ENCODE measurements at places on chromosomes 6 and 20.

GRCh38 chr20:20369250-20370093, 1.6 kb downstream of the INSM1 start:
- no peak for DNase-seq

DNA sequence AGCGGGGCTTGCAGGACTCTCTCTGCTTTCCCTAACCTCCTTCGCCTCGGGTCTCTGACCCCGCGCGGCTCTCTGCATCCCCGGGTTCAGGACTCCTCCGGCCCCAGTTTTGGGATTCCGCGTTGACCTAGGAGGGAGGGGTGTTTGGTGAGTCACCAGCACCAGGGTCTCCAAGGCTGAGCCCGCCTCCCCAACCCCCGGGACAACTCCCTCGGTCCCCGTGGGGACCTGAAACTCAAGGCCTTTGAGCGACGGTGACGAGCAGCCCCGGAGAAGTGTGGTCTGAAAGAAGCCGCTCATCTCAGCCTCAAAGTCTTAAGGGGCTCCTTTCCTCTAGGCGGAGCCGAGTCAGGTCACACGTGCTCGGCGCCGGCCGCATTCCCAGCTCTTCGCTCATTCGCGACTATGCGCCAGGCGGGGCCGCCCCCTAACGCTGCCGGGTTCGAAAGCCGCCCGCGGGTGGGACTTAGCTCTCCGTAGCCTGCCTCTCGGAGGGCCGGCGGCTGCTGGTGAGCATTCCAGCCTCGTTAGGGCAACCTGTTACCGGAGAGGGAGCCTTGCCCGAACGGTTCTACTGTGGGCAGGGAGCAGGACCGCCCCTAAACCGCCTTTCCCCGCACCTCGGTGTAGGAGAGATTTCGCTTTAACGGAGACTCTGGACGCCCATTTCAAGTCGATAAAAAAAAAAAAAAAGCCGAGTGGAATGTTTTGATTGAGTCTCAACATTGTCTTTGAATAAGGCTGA, 3.0 kb upstream of the PRDM13 start:
- DNase-seq, result no peak

DNA sequence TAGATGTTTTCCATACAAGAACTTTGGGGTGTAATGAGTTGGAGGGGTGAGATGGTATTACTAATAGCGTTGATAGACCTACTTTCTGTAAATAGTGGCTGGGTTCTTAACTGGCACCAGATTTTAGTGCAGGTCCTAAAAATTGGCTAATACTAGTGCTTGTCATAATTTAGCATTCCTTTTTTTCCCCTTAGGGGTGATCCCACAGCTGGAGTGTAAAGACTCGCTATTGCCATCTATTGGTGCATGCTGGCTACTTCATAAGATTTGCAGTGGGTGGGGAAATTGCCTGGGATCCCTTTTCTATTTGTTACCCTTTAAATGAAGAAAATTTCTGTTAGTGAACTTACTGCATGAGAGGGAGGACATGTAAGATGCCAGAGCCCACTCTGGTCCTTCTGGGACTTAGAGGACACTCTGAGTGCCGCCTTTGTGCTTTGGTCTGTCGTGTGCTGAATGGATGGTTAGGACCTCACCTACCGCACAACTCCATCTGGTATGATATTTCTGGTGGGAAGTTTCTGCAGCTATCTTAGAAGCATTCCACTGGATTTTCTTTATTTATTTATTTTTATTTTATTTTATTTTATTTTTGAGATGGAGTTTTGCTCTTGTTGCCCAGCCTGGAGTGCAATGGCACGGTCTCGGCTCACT, 195.5 kb downstream of the JARID2 start:
- peak; percentile 55 for DNase-seq

- no peak for DNase-seq
Observed at GRCh38 chr20:19094959-19095541, 117.4 kb upstream of the SLC24A3 start.

GRCh38 chr20:15071085-15071808, 733.8 kb upstream of the FLRT3 start:
- DNase-seq, result no peak

GRCh38 chr6:152204591-152204990, 397.1 kb downstream of the ESR1 start:
- no peak for DNase-seq

- DNase-seq, result no peak
Observed at GRCh38 chr6:34517461-34517881, 38.7 kb downstream of the SPDEF start.

DNA sequence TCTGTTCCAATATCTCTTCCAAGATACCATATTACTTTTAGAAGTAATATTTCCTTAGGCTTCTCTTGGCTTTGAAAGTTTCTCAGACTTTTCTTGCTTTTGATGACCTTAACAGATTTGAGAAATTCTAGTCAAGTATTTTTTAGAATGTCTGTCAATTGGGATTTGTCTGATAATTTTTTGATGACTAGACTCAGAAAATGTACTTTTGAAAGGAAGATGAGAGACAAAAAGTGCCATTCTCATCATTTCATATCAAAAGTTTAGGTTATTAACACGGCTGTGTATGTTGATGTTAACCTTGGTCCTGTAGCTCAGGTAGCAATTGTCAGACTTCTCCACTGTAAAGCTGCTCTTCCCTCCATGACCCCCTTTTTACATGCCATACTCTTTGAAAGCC, 651.5 kb downstream of the EYS start:
- no peak for DNase-seq

DNA sequence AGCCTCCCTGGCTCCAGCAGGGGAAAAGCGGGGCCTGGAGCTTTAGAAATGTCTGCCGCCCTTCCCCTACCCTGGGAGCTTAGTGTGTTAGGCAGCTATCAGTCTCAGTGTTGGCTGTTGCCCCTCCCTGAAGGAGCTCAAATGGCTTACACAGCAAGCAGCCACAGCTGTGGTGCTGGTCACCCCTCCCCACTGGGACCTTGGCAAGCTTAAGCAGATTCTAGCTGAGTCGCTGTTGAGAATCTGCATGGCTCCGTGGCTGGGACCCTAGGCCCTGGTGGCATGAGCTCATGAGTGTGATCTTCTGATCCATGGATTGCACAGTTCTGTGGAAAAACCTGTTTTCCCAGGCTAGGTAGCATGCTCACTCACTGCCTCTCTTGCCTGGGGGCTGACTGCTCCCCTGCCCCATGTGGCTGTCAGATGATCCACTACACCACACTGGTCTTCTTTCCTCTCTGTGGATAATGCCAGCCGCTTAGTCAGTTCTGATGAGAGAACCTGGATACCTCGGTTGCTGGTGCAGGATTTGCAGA, 714.0 kb downstream of the MAFB start:
- no peak for DNase-seq

- DNase-seq, result no peak
Observed at GRCh38 chr6:24099181-24099580, 26.8 kb upstream of the NRSN1 start.

GRCh38 chr6:5334341-5334740, 73.0 kb downstream of the FARS2 start:
- no peak for DNase-seq

DNA sequence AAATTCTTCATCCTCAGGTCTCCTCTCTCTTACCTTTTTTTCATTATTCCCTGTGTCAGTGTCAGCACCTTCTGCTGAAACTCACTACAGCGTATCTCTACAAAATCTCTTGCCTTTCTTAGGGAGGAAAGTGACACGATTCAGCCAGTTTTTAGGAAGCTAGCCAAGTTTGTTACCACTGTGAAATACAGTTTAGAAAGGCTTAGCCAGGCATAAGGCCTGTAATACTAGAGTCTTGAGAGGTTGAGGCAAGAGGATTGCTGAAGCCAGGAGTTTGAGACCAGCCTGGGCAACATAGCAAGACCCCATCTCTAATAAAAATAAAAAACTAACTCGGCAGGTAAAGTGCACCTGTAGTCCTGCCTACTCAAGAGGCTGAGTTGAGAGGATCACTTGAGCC, 16.7 kb downstream of the TAB2 start:
- no peak for DNase-seq

- no peak for DNase-seq
Observed at GRCh38 chr6:166400181-166400580, 17.4 kb upstream of the MPC1 start.

DNA sequence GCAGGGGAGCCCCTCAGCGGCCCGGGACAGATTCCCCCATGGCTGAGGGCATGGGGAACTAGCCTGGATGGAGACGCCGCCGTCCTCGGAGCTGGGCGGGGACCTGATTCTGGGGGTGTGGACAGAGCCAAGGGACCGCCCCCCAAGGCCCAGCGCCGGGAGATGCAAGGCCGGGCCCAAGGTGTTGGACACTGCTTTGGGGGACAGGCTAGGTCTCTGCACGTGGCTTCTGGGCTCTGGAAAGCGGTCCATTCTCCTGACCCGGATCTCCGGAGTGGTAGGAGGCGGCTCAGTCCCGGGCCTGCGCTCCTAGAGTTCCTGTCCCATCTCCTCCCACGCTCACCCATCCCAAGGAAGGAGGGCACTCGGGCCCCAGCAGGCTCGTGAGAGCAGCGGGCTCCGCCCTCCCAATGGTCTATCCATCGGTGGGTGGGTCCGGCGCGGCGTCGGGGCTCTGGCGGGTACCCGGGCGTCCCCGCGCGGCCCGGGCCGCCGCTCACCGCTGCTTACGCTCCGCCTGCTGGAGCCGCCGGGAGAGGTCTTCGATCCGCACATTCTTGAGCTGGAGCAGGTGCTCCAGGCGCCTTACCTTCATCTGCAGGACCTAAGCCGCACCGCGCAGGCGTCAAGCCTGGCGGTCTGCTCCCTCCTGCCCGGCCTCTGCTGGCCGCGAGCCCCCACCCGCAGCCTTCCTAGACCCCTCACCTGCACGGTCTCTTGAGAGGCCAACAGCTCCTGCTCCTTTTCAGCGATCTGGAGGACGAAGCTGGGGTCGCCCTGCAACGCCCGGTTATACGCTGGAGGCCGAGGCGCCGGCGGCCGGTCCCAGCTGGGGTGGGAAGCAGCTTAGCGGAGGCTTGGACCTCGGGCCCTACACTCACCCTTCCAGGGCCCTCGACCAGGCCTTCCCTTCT, 3.3 kb downstream of the SPEF1 start:
- DNase-seq, result peak; percentile 51

GRCh38 chr6:68473433-68474210, 161.5 kb upstream of the ADGRB3 start:
- DNase-seq, result no peak

DNA sequence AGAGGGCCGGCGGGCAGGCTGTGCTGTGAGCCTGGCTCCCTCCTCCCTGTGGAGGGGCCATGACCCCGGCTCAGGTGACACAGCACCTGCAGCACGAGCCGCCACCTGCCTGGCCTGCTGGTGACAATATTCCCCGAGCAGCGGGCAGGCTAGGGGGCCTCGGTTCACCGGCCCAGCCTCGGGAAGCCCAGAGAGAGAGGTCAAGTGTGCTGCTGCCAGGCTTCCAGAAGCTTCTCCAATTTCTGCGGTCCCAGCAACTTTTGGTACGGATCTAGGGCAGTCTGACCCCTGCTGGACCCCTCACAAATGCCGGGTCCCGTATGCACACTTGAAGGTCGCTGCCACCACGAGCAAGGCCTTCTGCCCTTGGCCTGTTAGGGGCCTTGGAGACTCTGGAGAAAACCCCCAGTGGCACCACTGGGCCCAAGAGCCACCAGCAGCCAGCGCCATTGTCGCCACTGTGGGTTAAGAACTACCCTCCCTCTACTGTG, 38.6 kb upstream of the NOL4L start:
- DNase-seq, result no peak

DNA sequence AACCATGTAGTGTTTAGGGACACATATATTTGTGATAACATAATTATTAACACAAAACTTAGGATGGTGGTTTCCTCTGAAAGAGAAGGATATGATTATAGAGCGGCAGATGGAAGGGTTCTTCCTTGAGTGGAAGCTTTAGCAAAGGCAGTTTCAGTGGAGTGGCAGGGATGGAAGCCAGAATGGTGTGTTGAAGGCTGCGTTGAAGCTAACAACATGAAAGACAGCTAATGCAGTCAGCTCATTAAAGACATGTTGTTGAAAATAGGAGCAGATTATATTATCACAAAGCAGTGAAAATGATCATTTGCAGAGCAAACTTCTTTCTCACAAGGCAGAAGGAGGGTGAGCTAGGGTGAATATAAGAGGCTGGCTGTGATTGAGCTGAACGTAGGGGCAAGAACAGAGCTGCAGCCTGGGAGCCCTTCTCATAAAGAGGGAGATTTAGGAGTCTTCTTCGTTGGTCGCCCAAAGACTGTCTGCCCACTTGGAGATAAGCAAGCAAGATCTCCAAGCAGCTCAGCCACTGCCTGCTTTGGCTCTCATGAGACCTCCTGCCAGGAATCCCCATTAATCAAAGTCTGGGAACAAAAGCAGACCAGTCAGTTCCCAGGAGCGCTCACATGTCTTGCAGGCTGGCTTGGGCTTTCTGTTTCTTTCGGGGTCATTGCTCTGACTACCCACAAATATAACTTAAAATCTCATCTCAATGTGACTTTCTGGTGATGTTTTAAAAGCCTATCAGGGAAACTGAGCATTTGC, 2.6 kb upstream of the ANKRD6 start:
- DNase-seq, result no peak

GRCh38 chr6:29200767-29201662, 30.3 kb downstream of the OR2J2 start:
- no peak for DNase-seq

- no peak for DNase-seq
Observed at GRCh38 chr20:57409316-57409671, 18.1 kb downstream of the RBM38 start.

DNA sequence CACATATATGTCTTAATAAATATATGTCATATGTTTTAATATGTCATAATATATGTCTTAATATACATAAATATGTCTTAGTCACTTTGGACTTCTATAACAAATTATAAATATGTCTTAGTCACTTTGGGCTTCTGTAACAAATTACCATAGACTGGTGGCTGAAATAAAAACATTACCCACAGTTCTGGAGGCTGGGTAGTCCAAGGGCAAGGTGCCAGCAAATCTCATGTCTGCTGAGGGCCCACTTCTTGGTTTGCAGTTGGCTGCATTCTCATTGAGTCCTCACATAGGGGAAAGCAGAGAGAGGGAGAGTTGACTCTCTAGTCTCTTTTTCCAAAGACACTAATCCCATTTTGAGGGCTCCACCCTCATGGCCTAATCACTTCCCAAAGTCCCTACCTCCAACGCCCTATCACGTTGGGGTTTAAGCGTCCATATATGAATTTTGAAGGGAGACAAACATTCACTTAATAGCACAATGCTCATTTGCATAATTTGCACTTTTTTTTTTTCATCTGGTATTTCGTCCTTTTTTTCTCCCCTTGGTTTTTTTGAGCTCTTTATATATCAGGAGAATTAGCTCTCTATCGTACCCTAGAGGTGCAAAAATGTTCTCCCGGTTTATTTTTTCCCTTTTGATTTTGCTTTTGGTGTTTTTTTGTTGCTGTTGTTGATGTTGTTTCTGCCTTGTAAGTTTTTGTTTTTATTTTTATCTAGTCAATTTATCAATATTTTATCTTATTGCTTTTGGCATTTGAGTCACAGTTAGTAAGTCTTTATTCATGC, 266.4 kb downstream of the PLCB1 start:
- no peak for DNase-seq

GRCh38 chr6:108720827-108721226, 127.4 kb upstream of the ARMC2 start:
- DNase-seq, result no peak

All from activated CD4-positive, alpha-beta T cell treated with anti-CD3 and anti-CD28 coated beads, Interleukin-2, Interleukin-6, amounts not matched to agents 100 ng/mL and 50 ng/mL, durations not matched to agents 16 hours and 8 hours (primary cell).